NCI-H345 (cell line): ENCODE measurements at places on chromosomes 2 and 18.
A peak's percentile ranks its signal among the peaks of the same experiment; 100 is the strongest.

DNA sequence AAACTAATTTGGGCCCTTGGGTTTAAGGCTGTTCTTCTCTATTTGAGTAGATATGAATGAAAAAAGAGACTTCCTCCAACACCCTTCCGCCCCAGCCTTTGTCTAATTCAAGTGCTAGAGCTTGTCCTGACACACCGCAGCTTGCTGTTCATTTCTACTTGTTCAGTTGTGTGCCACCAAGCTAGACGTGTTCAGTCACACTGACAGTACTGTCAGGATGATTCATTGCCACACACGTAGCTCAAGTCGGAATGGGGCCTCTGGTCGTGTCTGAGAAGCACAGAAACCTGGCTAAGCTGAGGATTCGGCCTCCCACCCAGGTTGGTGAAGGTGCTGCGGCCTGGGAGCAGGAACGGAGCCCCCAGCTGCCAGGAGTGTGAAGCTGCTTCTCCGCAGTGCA is 45.6 kb upstream of the INHBB start:
- DNase-seq, result no peak

DNA sequence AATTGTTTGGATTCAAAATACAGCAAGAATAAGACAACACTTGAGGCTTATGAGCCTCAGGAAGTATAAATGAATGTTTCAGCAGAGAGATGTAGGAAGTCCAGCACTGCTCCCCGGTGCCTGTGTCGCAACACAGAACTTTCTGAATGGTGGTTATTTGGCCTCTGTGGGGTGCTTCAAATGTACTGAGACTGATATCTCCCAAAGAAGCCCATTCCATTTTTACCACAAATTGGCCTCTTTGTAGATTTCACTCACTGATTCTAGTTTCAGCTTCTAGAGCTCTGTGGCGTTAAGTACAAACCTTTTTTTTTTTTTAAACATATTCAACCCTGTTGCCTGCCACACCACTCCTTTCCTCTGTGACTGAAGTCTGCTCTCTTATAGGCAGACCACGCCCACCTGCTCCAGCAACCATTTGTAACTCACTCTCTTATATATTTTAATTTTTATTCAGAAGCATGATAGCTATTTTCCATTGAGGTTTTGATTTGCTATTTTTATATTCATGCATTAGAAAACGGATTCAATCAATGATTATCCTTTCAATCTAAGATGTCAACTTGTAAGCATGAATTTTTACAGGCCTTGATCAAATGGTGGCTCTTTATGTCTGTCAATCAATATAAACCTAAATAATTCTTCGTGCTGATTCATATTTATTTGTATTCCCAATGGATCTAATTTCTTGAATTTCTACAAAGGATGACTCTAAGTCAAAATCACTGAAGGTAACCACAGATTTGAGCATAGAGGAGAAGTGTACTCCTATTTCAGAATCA is 277.1 kb upstream of the CCDC68 start:
- no peak for DNase-seq

DNA sequence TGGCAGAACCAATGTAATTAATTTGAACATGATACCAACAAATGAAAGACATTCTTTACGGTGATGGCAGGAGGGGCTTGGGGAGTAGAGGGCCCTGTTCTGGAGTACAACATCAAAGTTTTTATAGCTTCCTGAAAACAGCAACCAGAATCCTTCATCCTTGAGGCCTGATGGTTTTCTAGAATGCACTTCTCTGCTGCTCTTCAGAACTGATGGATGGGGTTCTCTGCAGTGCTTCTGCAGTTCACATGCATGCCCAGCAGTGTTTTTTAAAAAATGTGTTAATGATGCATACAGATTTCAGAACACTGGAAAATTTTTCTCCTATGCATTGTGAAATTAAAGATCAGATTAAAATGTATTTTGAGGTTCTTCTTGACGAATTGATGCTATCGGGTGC is 2.5 kb downstream of the LTBP1 start:
- no peak for DNase-seq

DNA sequence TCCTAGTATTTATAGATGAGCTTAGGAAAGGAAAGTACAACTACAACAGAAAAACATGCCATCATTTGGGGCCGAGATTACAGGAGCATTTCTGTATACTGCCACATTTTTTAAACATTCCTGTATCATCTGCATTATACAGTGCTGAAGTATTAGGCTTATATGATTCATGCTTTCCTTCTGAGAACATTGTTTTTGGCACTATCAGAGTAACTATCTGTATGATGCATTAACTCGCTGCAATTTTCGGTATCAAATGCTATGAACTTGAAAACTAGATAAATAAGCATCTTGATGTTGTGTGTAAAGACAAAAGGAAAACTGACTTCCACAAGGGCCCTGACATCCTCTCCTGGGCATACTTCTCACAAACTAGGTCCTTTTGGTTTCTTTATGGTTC is 102.0 kb downstream of the RIT2 start:
- DNase-seq, result no peak

- no peak for DNase-seq
These were observed 3.0 kb downstream of the MBOAT2 start for GRCh38 chr2:9000442-9000841.

GRCh38 chr2:172624996-172625395 is 69.1 kb downstream of the PDK1 start:
- DNase-seq, result no peak

- no peak for DNase-seq
These were observed 9.4 kb downstream of the ABCG8 start for GRCh38 chr2:43848214-43848613.

DNA sequence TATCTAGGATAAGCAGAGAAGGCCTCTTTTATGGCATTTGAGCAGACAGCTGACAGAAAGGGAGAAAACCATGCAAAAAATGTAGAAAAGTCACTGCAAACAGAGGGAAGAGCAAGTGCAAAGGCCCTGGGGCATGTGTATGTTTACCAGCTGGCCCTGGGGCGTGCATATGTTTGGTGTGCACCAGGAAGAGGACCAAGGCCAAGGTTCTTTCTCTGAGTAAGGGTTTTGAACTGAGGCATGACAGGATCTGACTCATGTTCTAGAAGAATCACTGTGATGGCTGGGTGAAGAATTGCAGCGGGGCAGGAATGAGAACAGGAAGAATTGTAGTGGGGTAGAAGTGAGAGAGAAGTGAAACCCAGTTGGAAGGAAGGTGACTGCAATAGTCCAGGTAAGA is 69.6 kb downstream of the STEAP3 start:
- DNase-seq, result no peak

- no peak for DNase-seq
These were observed 35.0 kb upstream of the CYP27C1 start for GRCh38 chr2:127255146-127255545.

DNA sequence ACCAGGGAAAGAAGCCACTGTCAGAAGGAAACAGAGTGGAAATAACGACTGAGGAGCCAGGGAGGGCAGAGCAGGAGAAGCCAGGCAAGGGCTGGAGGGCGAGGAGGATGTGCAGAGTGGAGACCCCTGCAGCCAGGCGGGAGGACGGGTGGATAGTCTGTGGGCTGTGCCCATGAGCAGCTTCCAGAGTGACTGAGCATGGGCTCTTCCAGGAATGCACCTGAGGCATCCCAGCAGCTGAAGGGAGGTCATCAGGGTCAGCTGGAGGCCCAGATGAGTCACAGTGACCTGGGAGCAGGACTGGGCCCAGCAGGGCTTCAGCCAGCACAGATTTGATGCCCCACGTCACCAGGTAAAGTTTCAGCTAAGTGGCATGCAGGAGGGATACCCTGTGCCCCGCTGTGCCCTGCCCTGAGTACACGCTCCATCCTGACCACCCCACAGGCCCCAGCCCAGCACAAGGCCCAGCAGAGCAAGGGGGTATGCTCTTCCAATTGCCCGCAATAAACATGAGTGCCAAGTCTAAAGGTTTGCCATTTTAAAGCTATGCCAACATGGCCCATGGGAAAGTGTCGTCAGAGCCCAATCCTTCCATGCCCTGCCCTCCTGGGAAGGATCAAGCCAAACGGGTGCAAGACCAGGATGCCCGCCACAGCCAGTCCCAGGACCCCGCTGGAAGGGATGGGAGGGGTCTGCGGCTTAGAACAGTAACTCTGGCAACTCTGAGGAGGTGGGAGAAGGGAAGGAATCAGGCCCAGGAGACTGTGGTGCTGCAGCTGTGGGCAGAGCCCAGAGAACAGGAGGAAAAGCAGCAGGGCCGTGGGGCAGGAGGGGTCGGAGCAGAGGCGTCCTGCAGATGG is 85.7 kb downstream of the SEPTIN10 start:
- DNase-seq, result no peak

GRCh38 chr2:37550190-37550589 is 121.3 kb downstream of the CDC42EP3 start:
- DNase-seq, result no peak

GRCh38 chr2:207110310-207110709 is 55.4 kb downstream of the KLF7 start:
- no peak for DNase-seq

DNA sequence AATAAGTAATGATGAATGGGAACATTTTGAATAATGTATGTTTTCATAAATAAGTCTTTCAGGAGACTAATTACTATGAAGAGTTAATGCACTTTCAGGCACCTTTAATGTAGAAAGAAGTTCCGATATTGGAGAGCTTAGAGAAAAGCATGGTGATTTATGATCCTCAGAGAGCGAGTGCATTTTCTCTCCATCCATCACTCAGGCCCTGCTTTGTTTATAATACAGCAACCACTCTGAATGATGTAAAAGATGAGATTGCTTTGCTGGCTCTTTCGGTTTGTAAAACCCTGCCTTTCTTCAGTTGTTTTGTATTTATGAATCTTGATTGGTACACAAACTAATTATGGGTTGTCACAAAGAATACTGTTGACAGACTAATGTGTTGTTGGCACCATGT is 132.0 kb downstream of the NYAP2 start:
- no peak for DNase-seq

DNA sequence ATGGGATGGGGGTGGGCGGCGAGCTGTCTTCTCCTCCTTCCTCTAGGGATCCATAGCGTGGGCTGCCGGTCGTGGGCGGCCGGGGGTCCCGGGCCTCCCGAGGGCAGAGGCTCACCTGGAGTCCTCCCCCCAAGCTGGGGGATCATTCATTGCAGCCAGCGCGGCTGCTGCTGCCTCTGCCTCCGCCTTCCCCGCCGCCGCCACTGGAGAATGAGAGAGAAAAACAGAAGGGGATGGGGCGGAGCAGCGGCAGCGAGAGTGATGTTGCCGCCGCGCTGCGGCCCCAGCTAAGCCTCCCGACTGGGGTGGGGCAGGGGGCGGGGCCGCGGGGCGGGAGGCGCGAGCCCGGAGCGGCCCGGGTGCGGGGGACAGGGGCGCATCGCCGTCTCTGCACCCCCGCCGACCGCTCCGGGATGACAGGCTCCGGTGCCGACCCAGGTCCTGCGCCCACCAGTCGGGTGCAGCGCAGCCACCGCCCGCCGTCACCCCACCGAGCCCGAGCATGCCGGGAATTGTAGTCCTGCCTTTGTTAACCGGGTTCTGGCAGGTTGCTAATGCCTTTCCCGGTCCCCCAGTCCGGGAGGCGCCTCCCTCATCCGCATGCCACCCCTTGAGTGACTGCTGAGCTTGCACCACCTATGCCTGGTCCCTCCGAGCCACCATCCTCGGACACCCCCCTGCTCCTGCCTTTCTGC is at the start of gene KIF3C:
KIF3C (minus strand) TSS at position 225 of the 695 bp plus-strand sequence. CDS start 580 bp downstream, outside the sequence.
- peak; percentile 88 for DNase-seq

GRCh38 chr2:233381638-233381995 is 27.3 kb downstream of the DGKD start:
- no peak for DNase-seq

GRCh38 chr18:21575656-21576055 is 24.8 kb downstream of the ESCO1 start:
- no peak for DNase-seq

DNA sequence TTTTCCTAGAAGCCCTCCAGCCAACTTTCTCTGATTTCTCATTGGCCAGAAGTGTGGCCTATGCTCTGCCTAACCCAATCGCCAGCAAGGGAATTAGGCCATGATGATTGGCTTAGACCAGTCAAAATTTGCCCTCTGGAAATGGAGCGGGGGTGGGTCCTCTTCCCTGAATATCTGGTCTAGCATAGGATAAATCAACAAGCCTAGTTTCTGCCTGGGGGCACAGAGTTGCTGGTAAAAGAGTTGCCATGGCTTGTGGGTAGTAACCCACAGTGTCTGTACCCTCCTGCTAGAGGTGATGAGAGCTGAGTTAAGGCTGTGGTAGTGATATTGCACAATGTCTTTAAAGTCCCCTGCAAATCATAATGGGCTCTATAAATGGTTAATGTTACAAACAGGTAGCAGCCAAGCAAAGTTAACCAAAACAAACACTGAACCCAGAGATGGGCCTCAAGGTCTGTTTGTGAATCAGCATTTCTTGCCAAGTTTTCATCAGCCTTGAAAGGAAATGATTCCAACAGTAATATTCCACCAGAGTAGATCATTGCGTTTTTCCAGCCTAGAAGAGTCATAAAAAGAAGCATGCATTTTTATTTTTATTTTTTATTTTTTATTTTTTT is 19.3 kb downstream of the GALM start:
- no peak for DNase-seq

GRCh38 chr2:236171680-236172254 is 3.6 kb upstream of the GBX2 start:
- DNase-seq, result no peak

- DNase-seq, result no peak
These were observed 235.7 kb downstream of the AKAIN1 start for GRCh38 chr18:4961121-4961909.
